Karpas-422 (cell line): ENCODE measurements at places on chromosomes 2 and 18.

DNA sequence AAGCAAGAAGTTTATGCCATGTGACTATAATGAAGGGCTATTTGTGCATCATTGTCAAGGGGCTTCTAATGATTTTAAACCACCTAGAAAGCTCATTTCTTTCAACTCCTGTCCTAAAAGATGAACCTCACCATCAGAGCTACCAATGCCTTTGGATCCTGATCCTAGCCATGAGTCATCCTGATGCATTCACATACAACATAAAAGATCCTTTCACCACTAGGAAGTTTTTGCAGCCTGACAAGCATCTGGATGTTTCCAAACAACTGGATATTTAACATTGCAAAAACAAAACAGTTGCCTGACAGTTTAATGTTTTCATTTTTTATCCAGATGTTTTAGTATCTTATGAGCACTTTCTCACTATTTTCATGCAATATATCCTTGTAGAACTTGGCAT is 425.3 kb downstream of the MBD2 start:
- no peak for DNase-seq

DNA sequence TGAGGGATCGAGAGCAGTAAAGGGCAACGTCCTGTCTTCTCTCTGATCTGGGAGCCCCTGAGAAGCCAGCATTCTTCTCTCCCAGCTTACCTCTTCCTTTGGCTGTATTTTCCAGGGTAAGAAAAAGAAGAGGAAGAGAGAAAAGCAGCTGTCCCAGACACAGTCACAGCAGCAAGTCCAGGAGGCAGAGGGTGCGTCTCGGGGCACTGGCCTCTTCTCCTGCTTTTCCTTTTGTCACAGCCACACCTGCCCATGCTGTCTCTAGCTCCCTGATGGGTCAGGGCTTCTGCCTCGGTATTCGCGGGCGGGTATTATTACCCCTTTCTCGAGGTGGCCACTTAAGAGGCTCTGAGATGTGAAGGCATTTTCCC is 20.3 kb downstream of the TGOLN2 start:
- DNase-seq, result no peak

- peak; percentile 92 for DNase-seq
Observed at GRCh38 chr2:72892506-72893173, 5.4 kb downstream of the SPR start.

DNA sequence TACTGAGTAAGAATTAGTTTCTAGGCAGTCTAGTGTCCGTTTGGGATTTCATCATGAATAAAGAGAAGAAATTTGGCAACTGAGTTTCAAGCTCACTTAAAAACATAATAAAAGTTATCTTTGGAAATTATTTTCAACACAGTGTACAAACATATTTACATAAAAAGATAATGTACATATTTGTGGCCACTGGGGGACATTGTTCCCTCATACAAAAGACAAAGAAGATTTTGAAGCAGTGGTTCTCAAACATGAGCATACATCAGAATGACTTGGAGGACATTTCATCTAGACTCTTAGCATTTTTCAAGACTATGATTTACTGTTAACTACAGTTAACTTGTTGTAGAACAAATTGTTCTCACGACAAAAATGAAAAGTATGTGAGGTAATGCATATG is 15.7 kb upstream of the TTC21B start:
- DNase-seq, result no peak

- DNase-seq, result no peak
Observed at GRCh38 chr2:165634855-165635254, 159.2 kb downstream of the GALNT3 start.
